ENCODE measurements at places on chromosomes 5 and 9.

- DNase-seq = no peak
Measured at GRCh38 chr5:119385136-119385535, 29.3 kb downstream of the TNFAIP8 start.

DNA sequence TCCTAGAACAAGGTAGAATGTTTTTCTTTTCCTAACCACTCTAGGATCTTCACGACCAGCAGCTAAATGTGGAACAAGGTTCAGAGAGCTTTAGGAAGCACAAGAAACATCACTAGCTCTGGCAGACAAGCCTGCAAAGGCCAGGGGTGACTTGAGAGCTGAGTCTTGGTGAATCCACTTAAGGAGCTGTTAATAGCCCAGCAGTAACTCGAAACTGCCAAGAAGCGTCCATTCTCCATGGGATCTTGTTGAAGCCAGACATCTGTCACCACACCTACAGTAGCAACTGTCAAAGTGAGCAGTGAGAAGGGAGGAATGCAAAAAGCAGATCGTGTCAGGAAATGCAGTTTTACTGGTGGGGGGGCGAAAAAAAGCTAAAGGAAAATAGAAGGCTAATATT, 87.2 kb downstream of the ATPSCKMT start:
- no peak for DNase-seq

GRCh38 chr5:74020503-74020902, 394.5 kb downstream of the ARHGEF28 start:
- DNase-seq = no peak

DNA sequence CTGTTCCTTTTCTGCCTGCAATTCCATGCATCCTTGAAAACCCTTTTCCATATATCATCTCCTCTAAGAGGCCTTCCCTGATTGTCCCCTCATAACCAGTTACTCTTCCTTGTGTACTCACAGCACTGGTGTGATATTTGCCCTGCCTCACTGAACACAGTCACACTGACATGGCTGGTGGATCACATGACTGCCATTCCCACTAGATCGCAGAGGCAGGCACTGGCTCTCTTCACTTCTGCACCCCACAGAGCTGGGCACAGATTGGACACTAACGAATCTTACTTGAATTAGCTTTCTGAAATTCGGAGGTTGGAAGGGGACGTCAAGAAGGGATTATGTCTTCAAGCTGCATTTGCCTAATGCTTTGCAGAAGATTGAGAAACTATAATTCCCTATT, 208.0 kb downstream of the PAPPA start:
- no peak for DNase-seq

DNA sequence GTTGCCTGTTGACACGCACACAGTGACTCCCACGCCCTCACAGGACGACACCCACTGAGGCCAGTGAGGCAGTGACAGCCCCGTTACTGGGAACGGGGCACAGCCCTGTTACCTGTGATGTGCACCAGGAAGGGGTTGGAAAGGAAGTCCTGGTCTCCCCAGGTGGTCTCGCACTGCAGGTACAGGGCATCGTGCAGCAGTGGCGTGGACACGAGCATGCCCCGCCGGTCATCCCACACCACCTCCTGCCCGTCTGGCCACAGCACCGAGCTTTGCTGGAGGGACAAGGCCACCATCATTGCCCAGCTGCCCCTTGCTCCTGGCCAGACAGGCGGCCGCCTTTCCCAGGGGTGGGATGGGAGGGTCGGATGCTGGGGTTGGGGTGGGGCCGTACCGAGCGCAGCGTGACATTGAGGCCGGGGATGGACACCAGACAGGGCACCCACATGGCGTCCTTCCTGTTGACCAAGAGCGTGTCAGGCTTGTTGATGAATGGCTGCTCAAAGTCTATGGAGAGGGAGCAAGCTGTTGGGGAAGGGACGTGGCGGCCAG, 19.5 kb downstream of the FLT4 start:
- no peak for DNase-seq

- no peak for DNase-seq
Measured at GRCh38 chr5:76804266-76804665, 14.6 kb upstream of the F2RL1 start.

GRCh38 chr9:13817754-13818278, 496.1 kb downstream of the NFIB start:
- no peak for DNase-seq

DNA sequence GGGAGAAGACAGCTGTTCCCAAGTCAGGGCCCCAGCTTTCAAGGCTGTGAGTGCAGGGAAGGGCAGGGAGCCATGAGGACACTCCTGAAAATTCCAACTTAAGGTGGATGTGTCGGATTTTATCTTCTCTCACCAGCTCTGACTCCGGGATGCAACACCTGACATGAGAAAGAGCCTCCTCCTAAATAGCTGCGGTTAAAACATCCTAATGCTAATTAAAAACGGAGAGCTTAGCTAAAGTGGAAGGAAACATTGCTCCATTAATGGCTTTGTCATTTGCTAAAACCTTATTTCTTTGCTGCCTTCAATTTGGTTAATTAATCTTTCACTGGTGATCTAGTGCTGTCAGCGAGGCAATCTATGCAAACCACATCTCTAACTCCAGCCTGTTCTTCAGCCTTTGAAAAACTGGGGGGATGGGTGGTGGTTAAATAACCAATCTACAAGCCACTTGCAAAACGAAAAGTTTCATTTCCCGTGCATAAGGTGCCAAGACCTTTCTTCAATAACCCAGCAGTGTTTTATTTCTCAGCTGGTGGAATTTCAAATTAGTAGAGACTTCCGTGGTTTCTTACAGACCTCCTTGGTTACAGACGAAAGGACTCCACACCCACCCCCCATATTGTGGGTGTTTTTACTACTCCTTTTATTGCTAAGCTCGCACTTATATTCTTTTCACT, 379.6 kb downstream of the MLLT3 start:
- DNase-seq = peak; percentile 53

DNA sequence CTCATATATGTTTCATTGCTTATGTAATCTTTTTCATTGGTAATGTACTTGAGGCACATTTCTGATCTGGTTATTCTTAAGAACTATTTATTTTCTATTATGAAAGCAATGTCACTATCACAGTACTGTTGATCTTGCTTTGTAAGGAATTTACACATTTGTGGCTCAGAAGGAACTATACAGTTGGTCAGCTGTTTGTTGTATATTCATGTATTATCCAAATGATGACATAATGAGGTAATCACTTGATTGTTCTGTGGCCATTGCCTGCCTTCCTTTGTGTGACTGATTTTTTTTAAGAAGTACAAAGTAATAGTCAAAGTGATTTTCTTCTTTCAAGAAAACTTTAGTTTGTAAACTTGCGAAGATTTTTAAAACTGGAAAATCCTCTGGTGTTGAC, 399.9 kb downstream of the TMEM161B start:
- DNase-seq = no peak

GRCh38 chr9:7909537-7909936, 110.0 kb upstream of the DMAC1 start:
- DNase-seq = no peak

GRCh38 chr5:79201206-79201605, 34.7 kb upstream of the JMY start:
- no peak for DNase-seq

DNA sequence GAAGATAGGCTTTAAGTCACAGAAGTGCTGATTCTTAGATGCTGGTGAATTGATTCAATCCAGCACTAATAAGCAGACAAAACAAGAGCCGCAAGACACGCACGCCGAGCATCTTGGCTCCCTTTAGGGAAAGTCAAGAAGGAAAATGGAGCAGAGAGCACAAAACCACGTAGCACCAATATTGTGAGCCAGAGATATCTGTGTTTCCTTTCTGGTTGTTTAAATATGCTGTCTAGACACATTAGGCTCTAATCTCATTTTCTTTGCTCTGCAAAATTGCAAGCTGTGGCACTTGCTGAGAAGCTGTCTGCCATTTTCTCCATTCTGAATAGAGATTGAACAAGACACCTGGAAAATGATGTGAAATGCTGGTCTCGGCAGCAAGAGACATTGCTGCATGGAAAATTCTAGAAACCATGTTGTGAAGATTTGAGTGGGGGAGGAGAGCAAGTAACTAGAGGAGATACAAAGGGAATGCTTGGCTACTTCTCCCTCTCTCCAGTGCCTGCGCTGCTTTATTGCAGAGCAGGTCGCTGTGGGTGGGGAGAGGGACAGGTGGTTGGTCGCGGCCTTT, 336.3 kb downstream of the MED10 start:
- no peak for DNase-seq

GRCh38 chr9:23254404-23255184, 571.4 kb downstream of the ELAVL2 start:
- no peak for DNase-seq

DNA sequence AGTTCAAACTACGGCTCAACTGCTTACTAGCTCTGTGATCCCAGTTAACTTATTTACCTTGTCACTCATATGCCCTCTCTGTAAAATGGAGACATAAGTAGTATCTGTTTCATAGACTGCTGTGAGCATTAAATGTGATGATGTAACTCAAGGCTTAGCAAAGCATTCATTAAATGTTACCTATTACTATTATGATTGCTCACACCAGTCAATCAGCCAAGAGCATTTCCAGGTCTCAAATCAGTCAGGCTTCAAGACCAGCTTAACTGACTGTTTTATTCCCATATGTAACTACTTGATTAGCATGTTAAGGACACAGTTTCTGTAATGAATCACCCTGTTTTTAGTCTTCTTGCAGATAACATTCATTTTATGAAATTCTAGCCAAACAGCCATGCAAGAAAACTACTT, 413.3 kb downstream of the MLLT3 start:
- no peak for DNase-seq

DNA sequence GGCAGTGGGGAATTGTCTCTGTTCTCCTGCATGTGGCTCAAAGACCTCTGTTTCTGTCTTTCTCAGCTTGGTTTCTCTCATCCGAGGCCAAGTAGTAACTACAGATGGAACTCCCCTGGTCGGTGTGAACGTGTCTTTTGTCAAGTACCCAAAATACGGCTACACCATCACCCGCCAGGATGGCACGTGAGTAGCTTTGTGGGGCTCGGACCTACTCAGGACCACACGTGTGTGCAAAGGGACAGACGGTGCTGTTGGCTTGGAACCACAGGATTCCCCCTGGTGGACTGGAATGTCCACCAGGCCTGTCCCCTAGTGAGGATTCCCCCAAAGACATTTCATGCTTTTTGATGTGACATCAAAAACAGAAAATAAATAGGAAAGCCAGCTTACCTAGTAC, 96.3 kb upstream of the WWC1 start:
- DNase-seq = no peak

DNA sequence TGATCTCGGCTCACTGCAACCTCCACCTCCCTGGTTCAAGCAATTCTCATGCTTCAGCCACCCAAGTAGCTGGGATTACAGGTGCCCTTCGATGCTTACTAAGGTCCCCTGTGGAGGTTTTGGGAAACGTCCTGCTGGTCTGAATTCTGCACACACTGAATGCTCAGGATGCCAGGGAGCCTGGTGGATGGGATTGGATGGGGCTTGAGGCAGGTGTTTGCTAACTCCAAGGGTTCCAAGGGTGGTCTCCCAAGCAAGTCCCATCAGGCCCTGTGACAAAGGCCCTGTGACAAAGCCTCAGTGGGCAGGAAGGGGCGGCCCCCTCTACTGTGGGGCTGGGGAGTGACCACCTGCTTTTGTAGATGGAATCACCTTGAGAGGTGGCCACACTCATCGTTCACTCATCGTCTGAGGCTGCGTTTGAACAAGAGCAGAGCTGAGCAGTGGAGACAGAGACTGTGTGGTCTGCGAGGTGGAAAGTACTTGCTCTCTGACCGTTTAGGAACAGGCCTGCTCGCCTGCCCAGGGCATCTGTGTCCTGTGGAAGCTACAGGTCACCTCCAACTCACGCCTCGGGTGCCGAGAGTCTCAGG, 40.2 kb downstream of the MRPL36 start:
- DNase-seq = no peak

GRCh38 chr5:57770039-57770438, 287.4 kb upstream of the ACTBL2 start:
- DNase-seq = no peak

- DNase-seq = no peak
Measured at GRCh38 chr9:114304416-114305188, 18.3 kb upstream of the ORM1 start.

GRCh38 chr5:105057001-105057436, 1494.4 kb upstream of the NUDT12 start:
- no peak for DNase-seq

DNA sequence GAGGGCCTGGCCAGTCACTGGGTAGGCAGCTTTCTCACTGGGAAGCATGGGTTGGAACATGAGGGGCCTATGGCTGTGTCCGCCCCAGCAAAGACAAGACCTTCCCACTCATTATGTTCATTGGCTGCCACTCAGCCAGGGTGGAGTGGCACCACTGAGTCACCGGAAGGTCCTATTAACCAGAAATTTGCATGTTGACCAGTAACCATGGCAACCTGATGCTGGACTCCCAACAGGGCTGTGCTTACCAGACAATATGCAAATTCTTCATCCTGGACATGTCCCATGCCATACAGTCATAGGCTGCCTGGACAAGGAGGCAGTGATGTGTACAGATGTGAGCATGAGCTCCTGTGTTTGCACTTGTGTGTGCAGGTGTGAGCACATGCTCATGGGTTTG, 66.7 kb downstream of the PSD2 start:
- no peak for DNase-seq

- DNase-seq = no peak
Measured at GRCh38 chr5:178349625-178350353, 117.2 kb upstream of the PHYKPL start.

DNA sequence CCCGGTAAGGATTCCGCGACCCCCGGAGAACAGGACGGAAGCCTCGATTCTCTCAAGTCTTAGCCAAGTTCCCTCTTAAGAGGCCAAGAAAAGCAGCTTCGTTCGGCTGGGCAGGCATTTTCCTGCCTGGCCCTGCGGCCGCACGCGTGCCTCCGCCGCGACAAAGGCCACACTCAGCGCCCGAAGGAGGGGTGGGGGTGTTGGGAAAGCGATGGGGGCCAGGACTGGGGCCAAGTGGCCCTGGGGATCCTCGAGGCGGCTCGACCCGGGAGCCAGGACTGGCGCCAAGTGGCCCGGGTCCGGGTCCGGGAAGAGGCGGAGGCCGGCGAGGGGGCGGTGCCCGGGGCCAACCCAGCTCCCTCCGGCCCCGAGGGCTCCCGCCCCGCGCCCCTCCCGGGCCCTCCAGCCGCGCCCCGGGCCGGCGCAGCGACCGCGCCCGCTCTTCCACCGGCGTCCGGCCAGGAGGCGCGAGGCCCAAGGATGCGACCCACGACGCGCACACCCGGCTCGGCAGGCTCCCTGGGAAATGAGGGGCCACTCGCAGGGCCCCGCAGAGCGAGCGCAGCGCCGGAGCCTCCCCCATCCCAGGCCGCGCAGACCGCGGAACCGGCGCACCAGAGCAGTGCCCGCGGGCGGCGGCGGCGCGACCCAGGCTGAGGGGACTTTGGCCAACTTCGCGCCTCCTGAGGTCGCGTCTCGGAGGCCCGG, 756 bp downstream of the VAV2 start:
- DNase-seq = no peak

GRCh38 chr5:14416621-14417275, 164.8 kb upstream of the OTULINL start:
- no peak for DNase-seq

GRCh38 chr5:43357878-43358281, 44.7 kb upstream of the HMGCS1 start:
- DNase-seq = no peak

DNA sequence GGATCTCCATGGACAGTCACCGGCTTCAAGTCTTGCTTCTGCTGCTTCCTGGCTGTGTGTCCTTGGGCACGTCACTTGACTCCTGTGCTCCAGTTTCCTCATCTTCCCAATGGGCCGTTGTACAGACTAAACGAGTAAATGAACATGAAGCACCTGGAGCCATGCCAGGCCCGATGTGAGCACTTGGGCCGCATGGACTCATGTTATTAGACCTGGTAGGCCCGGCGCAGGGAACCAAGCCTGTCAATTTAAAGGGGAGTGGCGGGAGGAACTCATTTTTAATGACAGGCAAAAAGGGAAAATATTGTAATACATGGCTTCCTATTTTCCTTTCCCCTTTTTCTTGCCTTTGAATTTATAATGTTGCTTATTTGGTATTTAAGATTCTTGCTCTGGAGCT, 47.5 kb downstream of the TENT4A start:
- DNase-seq = no peak
